ENCODE measurements at places on chromosomes 2 and 18. TPM values are rescaled to one million over a fixed set of nuclear protein-coding genes. Genes with fewer than 3 reads are reported as not detected.
A peak's percentile ranks its signal among the peaks of the same experiment; 100 is the strongest.

GRCh38 chr18:4603955-4604354 lies 148.8 kb upstream of the DLGAP1 start:
- no peak overlapping the region for H3K27ac ChIP-seq
- H3K4me3 ChIP-seq = no peak overlapping the region
- H3K36me3 ChIP-seq = no peaks in the 10 kb centered on the region
- no peaks in the 10 kb centered on the region for H3K27me3 ChIP-seq
- H3K4me1 ChIP-seq = no peaks in the 10 kb centered on the region

GRCh38 chr2:85584354-85584856 lies at the start of gene VAMP5:
VAMP5 (plus strand) TSS chr2:85584431; CDS start chr2:85584491, 60 bp downstream.
- no peaks in the 10 kb centered on the region for H3K27me3 ChIP-seq
- peak within 1 kb of the TSS; percentile 69 for H3K4me3 ChIP-seq
- peaks cover 20% of the 10 kb centered on the region for H3K4me1 ChIP-seq
- H3K27ac ChIP-seq = peak within 1 kb of the TSS; percentile 80

GRCh38 chr2:13508671-13509070 lies 791.9 kb downstream of the TRIB2 start:
- H3K4me1 ChIP-seq = no peaks in the 10 kb centered on the region
- H3K4me3 ChIP-seq = no peak overlapping the region
- H3K27me3 ChIP-seq = no peaks in the 10 kb centered on the region
- DNase-seq = no peak

DNA sequence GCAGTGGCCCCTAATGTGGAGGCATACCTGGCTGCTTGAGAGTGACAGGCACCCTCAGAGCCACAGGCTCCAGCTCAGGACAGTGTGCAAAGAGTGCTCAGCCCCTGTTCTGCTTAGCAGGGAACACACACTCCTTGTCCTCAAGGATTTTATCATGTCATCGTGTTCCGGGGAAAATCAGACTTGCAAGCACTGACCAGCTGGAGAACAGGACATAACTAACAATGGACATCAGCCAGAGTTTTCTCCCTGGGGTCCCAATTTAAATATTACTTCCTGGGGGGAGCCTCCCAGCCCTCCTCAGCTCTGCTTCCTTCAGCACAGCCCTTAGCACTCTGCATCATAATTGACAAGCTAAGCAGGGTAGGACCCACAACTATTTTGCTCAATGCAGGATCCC lies 175.4 kb upstream of the ACAA2 start:
- DNase-seq = no peak
- no peak overlapping the region for H3K4me3 ChIP-seq
- no peaks in the 10 kb centered on the region for H3K4me1 ChIP-seq

DNA sequence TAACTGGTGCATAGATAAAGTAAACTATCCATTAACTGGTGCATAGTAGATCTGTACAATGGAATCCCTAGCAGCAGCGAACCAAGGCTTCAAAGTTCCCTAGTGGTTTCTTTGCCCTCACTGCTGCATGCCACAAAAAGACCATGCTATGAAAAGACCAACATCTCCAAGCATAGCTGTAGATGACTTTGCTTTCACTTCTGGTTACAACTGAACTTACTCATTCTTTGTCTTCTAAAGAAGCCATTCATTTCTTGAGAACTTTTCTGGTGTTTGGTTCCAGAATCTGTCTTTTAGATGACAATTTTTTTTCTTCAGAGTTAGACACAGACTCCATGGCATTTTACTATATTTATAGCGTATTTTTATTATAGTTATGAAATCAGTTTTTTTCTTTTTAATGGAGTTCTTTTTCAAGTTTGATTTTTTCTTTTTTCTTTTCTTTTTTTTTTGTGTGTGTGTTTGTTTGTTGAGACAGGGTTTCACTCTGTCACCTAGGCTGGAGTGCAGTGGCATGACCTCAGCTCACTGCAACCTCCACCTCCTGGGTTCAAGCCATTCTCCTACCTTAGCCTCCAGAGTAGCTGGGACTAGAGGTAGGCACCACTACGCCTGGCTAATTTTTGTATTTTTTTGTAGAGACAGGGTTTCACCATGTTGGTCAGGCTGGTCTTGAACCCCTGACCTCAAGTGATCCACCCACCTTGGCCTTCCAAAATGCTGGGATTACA lies 63.6 kb downstream of the SLC35F5 start:
- no peak overlapping the region for H3K27ac ChIP-seq
- peaks cover 20% of the 10 kb centered on the region for H3K4me1 ChIP-seq
- no peaks in the 10 kb centered on the region for H3K27me3 ChIP-seq
- H3K36me3 ChIP-seq = no peaks in the 10 kb centered on the region

- no peaks in the 10 kb centered on the region for H3K36me3 ChIP-seq
- no peak overlapping the region for H3K27ac ChIP-seq
- DNase-seq = no peak
- no peaks in the 10 kb centered on the region for H3K27me3 ChIP-seq
Observed at GRCh38 chr2:221606424-221606823, 34.3 kb upstream of the EPHA4 start.

GRCh38 chr2:37857575-37858399 lies 67.3 kb upstream of the RMDN2 start:
- no peaks in the 10 kb centered on the region for H3K36me3 ChIP-seq
- H3K27me3 ChIP-seq = no peaks in the 10 kb centered on the region
- H3K4me3 ChIP-seq = no peak overlapping the region
- DNase-seq = no peak
- no peak overlapping the region for H3K27ac ChIP-seq

DNA sequence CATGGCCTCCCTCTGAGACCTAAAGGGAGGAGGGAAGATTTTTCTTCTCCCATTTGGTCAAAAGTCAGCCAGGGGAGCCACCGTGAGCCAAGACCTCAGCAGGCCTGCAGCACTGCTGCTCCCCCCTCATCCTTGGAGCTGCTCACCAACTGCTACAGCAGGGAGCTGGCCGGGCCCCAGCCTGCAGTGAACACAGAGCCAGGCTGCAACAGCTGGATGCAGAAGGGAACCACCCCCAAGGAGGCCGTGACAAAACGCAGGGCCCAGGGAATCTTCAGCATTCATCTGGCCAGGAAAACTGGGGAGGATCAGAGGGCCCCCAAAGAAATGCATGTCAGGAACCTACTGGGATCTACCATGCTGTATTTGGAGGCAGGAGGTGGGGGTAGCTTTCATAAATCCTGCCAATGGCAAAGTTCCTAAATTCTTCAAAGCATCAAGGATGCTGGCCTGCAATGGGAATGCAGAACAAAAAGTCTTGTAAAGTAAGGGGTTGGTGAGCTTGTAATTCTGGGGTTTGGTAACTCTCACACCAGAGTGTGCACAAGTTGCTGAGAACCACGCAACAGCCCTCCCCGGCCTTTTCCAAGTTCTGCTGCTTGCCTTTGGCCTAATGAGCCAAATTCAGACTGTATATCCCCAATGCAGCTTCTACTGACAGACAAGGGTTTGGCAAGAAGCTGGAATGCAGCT lies 61.0 kb downstream of the CACNB4 start:
- no peaks in the 10 kb centered on the region for H3K27me3 ChIP-seq
- H3K4me3 ChIP-seq = no peak overlapping the region
- no peak overlapping the region for H3K27ac ChIP-seq
- no peak for DNase-seq
- H3K36me3 ChIP-seq = no peaks in the 10 kb centered on the region
- no peaks in the 10 kb centered on the region for H3K4me1 ChIP-seq

The ERICH2 gene
- total RNA-seq = not detected
